ENCODE measurements at places on chromosomes 5 and 9.

DNA sequence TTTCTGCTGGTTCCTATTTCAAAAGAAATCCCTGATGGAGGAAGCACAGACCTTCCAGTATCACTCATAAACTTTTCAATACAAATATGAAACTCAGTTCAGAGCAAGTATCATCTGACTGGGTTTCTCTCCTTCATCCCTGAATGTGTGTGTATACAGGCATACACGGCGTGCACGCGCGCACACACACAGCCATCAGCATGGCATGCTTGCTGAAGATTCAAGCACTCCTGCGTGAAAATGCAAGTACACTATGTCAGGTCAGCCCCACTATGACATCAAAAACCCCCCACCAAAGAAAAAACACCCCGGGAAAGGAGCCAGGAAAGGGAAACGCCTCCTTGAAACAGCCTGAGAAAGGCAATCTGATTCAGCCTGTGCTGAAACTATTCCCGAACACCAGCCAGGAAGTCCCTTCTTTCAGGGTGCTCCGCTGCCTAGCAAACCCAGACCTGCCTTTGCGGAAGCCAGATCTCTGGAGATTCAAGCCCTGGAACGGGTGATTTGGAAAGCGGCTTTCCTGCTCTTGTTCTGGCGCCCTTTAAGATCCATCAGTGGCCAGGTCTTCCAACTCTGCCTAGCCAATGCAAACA, 831 bp downstream of the KLHL3 start:
- DNase-seq = no peak

GRCh38 chr5:59069438-59070079, 486.7 kb downstream of the RAB3C start:
- no peak for DNase-seq

- no peak for DNase-seq
These were observed 470.7 kb downstream of the CDK5RAP2 start for GRCh38 chr9:120109242-120109641.

- no peak for DNase-seq
These were observed 72.4 kb upstream of the MPDZ start for GRCh38 chr9:13351778-13352386.

DNA sequence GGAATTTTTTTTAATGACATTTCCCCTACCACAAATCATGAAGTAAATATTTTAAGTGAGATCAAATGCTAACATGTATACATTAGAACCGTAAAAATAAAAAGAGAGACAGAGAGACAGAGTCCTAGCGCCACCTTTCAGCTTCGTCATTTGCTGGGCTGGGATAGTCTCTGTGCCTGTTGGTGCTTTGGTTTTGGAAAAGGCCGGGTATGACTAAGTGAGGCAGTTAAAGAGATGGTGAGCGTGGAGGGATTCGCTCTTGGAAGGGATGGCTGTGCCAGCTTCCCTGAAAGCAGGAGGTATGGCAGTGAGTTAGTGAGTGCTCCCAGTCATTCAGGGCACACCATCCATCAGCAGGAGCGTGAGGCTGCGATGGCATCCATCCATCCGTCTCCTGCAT, 729.6 kb upstream of the WWC1 start:
- no peak for DNase-seq

- no peak for DNase-seq
These were observed 240.0 kb upstream of the ADAMTSL1 start for GRCh38 chr9:18233776-18234445.

DNA sequence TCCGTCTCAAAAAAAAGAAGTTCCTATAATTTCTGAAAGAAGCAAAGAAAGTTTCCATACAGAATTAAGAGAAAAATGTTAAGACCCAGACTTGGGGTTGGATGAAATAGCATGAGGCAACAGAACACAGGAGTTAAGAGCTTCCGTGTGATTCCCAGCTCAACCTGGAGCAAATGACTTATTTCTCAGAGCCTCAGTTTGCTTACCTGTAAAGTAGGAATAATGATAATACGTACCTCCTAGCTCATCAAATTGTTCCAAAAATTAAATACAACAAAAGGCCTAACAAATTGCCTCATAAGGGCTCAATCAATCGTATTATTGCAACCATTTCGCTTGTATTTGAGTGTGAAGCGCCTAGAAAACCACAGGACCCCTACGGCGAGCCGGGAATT, 600 bp upstream of the GPR107 start:
- DNase-seq = no peak

DNA sequence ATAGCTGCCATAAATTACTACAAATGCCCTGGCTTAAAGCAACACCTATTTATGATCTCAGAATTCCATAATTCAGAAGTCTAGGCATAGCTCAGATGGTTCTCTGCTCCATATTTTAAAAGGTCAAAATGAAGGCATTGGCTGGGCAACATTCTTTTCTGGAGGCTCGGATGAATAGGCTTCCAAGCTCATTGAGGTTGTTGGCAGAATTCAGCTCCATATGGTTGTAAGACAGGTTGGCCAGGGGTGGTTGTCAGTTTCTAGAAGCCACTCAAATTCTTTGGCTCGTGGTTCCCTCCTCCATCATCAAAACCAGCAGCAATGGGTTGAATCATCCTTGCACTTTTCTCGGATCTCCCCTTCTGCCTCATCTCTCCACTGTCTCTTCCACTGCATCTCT, 49.4 kb downstream of the TGFBR1 start:
- no peak for DNase-seq

GRCh38 chr9:83154821-83155220, 91.9 kb upstream of the RASEF start:
- no peak for DNase-seq

DNA sequence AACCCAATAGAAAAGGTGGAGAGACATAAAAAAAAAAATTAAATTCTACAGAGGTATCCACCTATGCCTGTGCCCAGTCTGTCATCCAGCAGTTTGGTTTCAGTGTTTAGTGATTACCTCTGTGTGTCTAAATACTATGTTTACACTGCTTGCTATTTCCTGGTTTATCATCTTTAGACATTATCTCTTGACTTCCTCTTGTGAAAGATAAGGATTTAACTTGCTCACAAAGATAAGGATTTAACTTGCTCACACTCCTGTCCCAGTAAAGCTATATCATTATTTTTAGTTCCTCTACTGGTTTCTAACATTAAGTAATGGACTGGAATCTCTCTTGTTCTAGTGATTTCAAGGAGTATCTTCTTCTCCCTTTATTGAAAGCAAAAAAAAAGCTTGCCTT, 53.9 kb upstream of the ZFR start:
- no peak for DNase-seq

GRCh38 chr5:39761199-39761950, 336.6 kb upstream of the DAB2 start:
- DNase-seq = no peak

DNA sequence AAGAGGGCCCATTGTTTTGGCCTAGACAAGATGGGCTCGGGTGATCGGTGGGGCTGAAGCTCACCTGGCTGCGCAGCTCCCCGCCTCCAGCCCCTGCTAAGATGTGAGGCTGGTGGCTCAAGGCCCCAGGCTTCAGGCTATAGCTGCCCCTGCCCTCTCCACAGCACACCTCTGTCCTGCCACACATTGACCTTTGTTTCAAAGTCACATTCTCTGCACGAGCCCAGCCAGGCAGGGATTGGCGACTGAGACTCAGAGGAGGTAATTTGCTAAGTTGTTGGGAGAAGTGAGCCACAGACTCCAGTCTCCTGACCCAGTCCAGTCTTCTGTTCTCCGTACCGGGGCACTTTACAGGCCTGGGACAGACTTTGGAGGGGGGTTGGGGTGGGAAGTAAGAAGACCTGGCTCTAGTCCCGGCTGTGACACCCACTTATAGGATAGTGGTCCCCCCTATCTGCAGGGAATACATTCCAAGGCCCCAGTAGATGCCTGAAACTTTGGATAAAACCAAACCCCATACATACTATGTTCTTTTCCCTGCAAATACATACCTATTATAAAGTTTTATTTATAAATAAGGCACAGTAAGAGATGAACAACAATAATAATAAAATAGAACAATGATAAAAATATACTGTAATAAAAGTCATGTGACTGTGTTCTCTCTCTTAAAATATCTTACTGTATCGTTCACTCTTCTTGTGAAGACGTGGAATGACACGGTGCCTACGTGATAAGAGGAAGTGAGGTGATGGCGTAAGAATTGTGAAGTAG, 13.3 kb downstream of the PDGFRB start:
- DNase-seq = no peak

DNA sequence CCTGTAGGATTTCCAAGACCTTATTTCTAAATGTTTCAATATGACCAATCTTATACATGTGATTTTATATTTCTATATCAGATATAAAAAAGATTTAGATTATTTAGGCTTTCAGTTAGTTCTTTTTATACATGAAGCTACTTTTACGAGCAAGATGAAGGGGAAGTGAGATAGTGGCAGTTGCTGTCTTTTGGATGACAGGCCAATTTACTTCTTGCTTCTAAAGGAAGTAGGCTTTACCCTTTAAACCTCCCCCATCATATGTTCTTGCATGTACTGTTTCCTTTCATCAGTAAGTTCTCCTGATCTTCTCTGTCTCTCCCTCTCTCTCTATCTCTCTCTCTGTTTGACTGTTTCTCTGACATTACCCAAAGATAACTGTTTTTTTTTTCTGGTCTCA, 4.0 kb upstream of the TYRP1 start:
- DNase-seq = no peak

GRCh38 chr9:31848505-31849285, 535.7 kb upstream of the ACO1 start:
- no peak for DNase-seq

DNA sequence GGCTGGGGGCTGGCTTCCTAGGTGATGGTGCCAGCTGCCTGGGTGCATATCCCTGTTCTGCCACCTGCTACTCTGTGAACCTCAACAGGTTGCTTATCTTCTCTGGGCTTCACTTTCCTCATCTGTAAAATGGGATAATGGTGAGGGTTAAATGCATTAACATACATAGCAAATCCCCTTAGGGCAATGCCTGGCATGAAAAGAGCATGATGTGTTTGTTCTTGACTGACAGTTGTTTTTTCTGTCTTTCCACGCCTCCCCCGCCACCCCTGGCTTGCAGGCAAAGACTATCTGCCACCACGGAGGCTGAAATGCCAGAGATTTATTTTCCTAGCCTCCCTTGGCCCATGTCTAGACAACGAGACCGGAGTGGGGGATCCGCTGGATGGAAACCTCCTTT, 280.5 kb downstream of the NSG2 start:
- DNase-seq = no peak

GRCh38 chr9:78765861-78766260, 468.9 kb downstream of the PSAT1 start:
- no peak for DNase-seq

DNA sequence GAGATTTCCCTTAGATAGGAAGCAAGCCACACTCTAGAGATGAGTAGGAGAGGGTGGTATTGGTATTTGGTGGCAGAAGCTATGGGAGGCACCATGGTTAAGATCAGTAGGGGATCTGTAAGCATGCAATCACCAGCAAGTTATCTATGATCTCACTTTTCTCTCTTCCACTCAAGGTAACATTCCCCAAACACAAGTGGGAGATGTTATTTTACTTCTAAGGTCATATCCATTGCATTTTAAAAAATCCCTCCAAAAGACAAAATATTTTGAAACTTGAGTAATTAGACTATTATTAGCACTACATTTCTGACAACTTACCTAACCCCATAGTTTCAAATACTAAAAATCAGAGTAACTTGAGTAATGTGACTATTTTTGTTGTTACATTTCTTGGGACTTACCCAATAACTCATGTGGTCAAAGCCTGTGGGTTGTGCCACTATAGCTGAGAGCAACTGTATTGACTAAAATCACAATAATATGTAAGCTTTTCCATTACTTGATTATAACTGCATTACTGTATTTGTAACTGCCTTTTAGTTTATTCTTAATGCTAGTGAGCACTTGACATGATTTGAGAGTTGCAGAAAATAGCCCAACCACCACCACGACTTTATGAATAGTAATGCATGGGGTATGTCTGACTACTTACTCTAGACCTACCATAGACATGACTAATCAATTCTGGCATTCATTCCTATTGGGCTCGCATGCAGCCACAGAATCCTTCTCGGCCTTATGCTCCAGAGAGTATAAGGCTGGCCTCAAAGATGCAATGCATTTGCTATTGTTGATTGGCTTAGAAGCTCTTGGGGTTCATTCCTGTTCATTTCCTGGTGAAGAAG, 264.7 kb downstream of the TRIM32 start:
- DNase-seq = no peak

DNA sequence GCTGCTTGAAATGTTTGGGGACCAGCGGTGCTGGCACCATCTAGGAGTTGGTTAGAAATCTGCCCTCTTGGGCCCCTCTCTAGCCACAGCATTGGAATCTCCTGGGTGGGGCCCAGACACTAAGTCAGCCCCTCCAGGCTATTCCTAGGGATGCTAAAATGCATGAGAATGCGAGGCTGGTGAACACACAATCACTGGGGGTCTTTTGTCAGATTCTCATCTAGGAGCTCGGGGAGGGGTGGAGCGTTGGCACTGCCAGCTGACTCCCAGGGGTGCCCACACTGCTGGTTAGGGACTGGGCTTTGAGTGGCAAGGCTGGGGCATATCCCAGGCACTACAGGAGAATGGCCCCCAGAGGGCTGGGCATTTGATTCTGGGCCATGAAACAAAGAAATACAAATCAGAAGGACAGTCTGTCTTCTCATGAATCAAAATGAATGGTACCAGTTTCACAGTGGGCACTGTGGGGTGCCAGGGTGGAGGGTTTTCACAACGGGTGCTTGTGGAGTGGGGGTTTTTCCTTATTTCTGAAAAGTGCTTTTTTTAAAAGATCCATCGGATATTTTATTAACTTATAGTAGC, 127.8 kb upstream of the RAPGEF1 start:
- no peak for DNase-seq

DNA sequence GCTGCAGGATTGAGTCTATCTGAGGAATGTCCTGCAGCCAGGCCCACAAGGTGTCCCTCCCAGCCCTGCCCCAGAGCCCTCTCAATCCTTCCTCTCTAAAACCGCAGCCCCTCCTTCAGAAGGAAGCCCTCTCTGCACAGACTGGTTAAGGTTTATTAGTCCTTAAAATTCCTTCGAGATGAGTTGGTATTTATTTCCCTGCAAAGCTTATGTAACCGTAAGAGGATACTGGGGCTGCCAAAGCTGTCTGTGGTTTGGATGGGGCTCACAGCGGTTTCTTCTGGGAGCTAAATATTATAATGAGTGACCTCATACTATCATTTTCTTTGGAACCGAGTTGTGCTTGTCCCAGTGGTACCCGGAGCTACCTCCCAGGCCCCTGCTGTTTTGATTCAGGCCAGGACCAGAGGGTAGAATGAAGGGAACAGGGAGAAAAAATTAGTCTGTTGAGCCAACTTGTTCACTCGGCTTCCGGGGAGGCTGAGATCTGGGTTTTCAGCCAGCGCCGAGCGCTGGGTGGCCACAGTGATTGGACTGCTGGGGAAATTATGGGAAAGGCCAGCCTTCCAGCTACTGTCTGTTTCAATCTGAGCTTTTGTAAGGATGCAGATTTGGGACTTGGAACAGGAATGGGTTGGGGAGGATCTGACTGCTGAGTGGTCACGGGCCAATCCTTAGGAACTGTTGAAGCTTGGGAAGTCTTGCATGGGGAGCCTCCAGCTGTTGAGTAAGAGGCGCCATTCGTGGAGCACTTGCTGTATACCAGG, 107.5 kb downstream of the NDFIP1 start:
- no peak for DNase-seq

All from stimulated activated CD4-positive, alpha-beta T cell treated with anti-CD3 and anti-CD28 coated beads, Interleukin-1b, Interleukin-23, amount 100 ng/mL, for 24 hours (primary cell).